ENCODE measurements at places on chromosomes 2 and 18. TPM values are rescaled to one million over a fixed set of nuclear protein-coding genes. Genes with fewer than 3 reads are reported as not detected.

GRCh38 chr2:130966149-130966774 lies 127.0 kb downstream of the FAM168B start:
- DNase-seq: no peak

DNA sequence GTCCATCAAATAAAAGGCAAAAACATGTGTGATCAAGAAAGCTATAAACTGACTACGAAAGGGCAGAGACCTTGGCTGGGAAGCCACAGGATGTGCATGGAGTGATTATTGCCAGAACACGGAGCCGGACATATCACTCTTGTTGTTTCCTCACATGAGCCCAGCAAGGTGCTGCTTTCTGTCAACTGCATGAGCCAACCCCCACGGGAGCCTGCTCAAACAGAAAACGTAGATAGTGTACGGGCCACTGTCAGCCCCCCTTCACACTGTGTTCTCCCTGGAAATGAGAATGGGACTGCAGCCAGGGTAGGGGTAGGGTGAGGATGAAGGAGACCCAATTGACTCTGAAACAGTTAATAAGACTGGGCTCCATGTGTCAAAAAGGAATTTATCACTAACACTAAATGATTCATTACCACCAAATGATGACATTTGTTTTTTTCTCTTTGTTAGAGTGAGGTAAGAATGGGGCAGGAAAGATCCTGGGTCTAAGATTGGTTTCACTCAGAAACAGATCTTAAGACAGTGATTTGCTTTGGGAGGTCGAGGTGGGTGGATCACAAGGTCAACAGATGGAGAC lies 235.8 kb downstream of the MREG start:
- DNase-seq: no peak

MPP4 gene
- total RNA-seq: 7.4 TPM

PLB1 gene
- 2.4 TPM for total RNA-seq
